ENCODE measurements at places on chromosomes 4 and X.

DNA sequence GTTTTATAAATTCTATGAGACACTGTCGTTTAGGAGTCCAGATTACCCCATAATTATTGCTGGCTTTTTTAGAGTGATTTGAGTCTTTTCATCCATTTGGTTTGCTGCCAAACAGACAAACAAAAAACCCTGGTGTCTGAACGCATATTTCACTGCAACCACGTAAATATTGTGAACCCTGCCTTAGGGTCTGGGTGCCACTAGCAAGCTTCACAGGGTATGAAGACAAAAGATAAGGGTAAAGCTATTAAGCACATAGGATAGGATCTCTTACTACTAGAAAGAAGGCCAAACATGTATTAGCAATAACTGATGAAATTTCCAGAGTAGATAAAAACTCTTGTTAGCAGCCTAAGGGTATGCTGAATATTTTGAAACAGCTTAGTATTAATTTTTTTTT, 143.3 kb downstream of the BANK1 start:
- no peak for DNase-seq

- DNase-seq: no peak
Observed at GRCh38 chr4:161581262-161582230, 582.3 kb downstream of the FSTL5 start.

DNA sequence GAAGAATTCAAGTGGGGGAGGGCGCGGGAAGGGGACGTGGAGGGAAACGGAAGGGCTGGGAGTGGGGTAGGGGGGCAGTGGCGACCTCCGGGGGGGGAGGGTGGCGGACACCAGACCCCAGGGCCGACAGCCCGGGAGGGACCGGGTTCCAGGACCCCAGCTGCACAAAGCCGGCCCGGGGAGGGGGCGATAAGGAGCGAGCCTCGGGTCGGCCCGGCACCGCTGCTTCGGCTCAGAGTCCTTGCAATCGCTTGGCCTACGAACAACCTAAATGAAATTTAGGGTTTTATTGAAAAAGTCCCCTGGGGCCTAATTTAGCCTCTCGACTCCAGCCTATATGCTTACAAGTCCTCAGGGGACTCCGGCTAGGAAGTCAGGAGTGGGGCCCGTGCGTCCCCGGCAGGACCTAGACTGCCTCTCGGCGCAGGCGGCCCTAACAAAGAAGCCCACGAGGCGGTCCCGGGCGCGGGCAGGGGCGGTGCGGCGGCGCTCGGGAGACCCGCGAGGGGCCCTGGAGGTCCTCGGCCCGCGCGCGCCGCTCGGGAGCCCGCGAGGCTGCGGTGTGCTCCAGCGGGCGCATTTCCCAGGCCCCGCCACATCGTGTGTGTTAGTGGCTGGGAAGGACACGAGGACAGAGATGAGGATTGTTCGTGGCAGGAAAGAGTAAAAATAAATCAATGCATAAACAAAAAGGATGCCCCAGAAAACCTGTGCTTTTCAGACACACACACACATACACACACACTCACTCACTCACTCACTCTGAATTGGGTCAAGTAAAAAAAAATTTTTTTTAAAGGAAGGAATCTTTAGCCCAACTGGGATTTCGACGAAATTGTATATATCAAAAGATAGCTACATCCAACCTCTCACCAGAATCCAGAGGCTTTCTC, 70.0 kb downstream of the MGST2 start:
- DNase-seq: no peak

GRCh38 chr4:2944586-2945526, 18.4 kb downstream of the NOP14 start:
- DNase-seq: no peak

DNA sequence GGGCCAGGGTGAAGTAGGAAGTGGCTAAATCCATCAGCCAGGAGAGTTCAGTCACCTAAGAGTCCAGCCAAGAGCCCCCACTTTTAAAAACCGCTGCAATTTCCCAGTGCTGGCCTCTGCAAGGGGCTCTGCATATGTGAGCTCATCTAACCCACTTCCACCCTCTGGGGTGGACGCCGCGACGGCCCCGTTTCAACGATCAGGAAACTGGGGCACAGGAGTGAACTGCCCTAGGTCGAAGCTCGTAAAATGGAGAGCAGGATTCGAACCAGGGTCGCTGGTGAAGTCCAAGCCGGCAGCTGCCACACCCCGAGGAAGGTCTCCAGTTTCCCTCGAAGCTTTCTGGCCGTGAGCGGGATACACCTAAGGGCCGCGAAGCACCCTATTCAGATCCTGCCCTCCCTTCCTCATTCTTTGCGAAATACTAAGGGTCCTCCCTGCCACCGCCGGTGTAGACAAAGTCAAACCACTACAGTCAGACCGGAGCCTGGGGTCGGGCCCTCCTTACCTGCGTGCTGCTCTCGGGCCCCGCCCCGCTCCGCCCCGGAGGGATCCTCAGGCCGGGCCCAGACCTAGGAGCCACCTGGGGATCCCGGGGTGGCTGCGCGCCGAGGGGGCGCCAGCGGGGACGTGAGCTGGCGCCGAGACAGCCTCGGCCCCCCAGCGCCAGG, 446 bp downstream of the EVC2 start:
- DNase-seq: no peak

DNA sequence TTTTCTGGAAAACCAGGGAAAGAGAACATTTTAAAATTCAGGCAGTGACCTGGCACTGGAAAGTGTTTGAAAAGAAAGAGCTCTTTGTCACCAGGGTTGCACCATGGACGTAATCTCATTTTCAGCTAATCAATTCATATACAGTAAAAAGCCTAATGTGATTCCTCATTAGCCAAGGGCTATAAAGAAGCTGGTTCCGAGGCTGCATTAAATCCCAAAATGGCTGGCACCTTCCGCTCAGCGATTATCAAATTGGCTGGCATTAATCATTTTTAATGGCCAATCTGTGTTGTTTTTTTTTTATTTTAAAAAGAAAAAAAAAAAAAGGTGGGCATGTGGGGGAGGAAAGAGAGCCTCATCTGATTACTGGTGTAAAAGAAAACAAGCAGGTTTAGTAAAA, 341.4 kb downstream of the RAB28 start:
- no peak for DNase-seq

Measured in hematopoietic multipotent progenitor cell treated with erythropoietin and hydrocortisone succinate and interleukin-3 and kit ligand, for 8 days (in vitro differentiated cells).